ENCODE measurements at places on chromosomes 7 and 10. TPM values are rescaled to one million over a fixed set of nuclear protein-coding genes. Genes with fewer than 3 reads are reported as not detected.

- H3K36me3 ChIP-seq, result no peaks in the 10 kb centered on the region
- no peaks in the 10 kb centered on the region for H3K27me3 ChIP-seq
- H3K4me1 ChIP-seq, result peaks cover 6% of the 10 kb centered on the region
- no peak overlapping the region for H3K4me3 ChIP-seq
Measured at GRCh38 chr7:17269341-17270221, 28.9 kb upstream of the AHR start.

DNA sequence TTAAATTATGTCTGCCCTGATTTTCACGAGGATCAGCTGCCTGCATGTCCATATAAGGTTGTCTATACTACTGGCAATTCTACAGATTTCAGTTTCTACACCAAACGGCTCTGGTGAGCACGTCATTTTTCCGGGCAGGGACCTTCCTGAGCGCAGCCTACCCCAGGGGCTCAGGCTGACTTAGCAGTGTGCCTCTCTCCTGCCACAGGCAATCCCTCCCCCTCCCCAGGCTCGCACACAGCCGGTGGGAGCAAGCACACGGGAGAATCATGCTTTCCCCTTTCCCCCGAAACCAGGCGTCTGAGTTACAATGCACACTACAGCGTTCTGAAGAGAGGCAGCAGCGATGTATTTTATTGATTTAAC lies 1.7 kb downstream of the KLF6 start:
- no peaks in the 10 kb centered on the region for H3K27me3 ChIP-seq
- H3K36me3 ChIP-seq, result peaks cover 28% of the 10 kb centered on the region
- peak overlapping the region; percentile 95 for H3K4me3 ChIP-seq

DNA sequence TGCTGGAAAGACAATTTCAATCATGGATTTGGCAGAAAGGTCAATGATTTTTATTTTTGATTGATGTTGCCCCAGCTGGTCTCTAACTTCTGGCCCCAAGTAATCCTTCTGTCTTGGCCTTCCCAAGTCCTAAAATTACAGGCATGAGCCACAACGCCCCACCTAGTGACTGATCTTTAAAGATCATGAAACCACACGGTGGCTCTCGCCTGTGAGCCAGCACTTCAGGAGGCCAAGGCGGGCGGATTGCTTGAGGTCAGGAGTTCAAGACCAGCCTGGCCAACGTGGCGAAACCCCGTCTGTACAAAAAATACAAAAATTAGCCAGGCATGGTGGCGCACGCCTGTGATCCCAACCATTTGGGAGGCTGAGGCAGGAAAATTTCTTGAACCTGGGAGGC lies 12.6 kb upstream of the C10orf95 start:
- DNase-seq, result no peak
- no peaks in the 10 kb centered on the region for H3K27me3 ChIP-seq
- no peaks in the 10 kb centered on the region for H3K36me3 ChIP-seq
- no peak overlapping the region for H3K27ac ChIP-seq
- no peak overlapping the region for H3K4me3 ChIP-seq

DNA sequence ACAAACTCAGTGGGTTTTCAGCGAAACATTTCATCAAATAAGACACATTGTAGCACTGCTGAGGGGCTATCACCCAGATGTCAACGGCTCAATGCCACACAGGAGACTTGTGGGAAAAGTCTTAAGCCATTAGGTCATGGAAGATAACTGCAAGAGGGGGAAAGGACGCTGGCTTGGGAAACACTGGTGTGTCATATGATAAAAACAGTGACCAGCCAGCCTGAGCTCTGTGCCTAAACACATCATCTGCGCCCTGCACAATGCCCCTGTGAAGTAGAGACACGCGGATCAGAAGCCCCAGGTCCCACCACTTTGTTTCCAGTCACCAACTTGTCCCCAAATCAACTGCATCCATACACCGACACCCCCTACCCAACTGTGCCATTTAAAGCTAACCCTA lies 116.7 kb downstream of the TNS3 start:
- H3K27me3 ChIP-seq, result no peaks in the 10 kb centered on the region
- no peak for DNase-seq
- H3K4me1 ChIP-seq, result no peaks in the 10 kb centered on the region
- no peak overlapping the region for H3K27ac ChIP-seq
- H3K36me3 ChIP-seq, result no peaks in the 10 kb centered on the region
- no peak overlapping the region for H3K4me3 ChIP-seq

GRCh38 chr7:96320442-96320841 lies 1.5 kb downstream of the SLC25A13 start:
- H3K4me1 ChIP-seq, result peaks cover 14% of the 10 kb centered on the region
- H3K27ac ChIP-seq, result no peak overlapping the region
- H3K27me3 ChIP-seq, result no peaks in the 10 kb centered on the region
- H3K4me3 ChIP-seq, result peak overlapping the region; percentile 71
- H3K36me3 ChIP-seq, result no peaks in the 10 kb centered on the region

DNA sequence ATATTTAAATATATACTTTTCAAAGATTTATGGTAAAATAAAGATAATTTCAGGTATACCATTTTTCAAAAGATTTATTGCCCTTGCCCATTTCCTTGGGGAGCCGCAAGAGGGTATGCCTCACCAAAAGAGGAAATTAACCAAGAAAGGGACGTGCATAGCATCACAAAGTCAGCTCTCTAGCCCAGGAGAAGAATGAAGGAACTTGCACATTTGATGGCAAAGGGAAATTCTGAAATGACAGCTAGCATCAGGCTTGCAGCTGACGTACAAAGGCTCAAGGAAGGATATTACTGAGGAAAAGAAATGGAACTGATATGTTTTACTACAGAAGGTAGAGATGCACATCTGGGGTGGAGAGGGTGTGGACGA lies 93.6 kb upstream of the RSU1 start:
- no peaks in the 10 kb centered on the region for H3K27me3 ChIP-seq
- peak; percentile 64 for DNase-seq
- peaks cover 20% of the 10 kb centered on the region for H3K4me1 ChIP-seq
- H3K4me3 ChIP-seq, result no peak overlapping the region
- peak overlapping the region; percentile 82 for H3K27ac ChIP-seq

GRCh38 chr7:1844951-1845390 lies 174.9 kb downstream of the ELFN1 start:
- H3K36me3 ChIP-seq, result no peaks in the 10 kb centered on the region
- no peaks in the 10 kb centered on the region for H3K27me3 ChIP-seq
- no peaks in the 10 kb centered on the region for H3K4me1 ChIP-seq

The CLCN1 gene
- total RNA-seq, result not detected

The TUBB8 gene
- not detected for total RNA-seq

The APBB1IP gene
- not detected for total RNA-seq

The HPSE2 gene
- not detected for total RNA-seq
